Vagina (tissue), 2 donors: ENCODE measurements at places on chromosomes 2 and 18.

DNA sequence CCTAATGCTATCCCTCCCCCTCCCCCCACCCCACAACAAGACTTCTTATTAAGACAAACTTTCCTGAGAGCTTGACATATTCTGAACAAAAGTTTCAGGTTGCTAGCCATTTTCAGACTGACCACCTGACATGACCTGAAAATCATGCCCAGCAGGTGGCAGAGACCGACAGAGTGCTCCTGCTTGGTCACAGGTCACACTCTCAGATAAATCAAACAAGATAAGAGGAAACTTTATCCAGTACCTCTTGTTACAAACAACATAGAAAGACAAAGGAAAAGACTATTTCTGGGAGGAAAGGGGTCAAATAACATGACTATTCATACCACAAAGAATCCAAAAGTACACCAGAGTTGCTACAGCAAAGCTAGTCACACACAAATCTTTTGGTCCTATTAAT lies 107.4 kb downstream of the TMEM200C start:
- DNase-seq = no peak

- DNase-seq = no peak
These were observed 27.9 kb upstream of the PTMA start for GRCh38 chr2:231680285-231680991.

- DNase-seq = no peak
These were observed 45.9 kb upstream of the ATP5MC3 start for GRCh38 chr2:175227393-175227792.

DNA sequence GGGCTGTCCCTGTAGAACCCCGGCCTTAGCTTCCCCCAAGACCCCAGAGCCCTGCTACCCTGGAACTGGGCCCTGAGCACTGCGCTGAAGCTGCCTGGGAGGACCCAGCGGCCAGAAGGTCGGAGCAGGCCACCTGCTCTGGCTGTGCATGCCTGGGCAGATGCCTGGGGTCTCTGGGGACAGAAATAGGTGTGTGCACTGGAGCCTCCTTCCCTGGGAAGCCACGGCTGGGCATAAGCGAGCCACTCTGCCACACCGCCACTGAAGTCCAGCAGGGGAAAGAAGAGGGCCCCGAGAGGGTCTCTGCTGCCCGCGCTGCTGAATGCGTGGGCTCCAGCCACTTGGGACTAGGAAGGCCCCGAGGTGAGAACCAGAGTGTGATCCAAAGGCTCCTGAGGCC lies 6.7 kb downstream of the GBX2 start:
- no peak for DNase-seq

GRCh38 chr2:156401861-156402260 lies 34.3 kb upstream of the GPD2 start:
- no peak for DNase-seq

GRCh38 chr2:189516546-189516945 lies 64.0 kb downstream of the SLC40A1 start:
- DNase-seq = no peak

DNA sequence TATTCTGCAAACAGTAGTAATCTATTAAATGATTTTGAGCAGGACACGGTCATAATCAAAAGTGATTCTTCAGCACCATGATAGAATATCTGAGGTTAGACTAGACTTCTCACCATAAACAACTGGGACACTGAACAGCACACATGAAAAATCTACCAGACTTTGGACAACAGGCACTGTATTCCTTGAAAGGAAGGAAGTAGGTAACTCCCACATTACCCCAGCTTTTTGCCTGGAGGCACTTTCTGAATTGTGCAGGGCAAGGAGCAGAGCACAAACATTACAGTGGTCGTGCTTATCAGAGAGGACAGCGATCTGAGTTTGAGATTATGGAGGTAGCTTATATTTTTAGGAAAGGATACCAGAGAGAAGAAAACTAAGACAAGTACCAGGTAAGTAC lies 25.3 kb upstream of the IL1RL1 start:
- DNase-seq = no peak

GRCh38 chr2:105235388-105236059 lies 6.0 kb upstream of the GPR45 start:
- no peak for DNase-seq

DNA sequence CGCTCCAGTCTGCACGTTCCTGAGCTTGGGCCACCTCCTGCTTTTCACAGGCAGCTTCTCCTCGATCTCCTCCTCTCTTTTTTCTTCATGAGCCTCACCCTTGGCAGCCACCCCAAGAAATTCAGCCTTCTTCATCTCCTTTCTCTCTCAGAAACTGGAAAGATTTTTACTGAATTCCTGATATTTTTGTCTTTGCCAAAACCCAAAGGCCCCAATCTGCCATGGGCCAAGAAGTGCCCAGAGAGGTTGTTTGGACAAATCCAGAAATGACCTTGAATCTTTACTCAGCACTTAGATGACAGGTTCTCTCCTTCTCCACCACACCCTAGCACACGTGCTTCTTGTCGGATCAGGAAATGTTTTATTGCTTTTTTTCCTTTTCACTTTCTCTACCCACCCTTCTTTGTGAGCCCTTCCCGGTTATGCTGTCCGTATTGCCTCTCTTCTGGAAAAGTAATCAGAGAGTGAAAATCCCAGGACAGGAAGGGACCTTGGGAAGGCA lies 134.5 kb upstream of the TNP1 start:
- no peak for DNase-seq

DNA sequence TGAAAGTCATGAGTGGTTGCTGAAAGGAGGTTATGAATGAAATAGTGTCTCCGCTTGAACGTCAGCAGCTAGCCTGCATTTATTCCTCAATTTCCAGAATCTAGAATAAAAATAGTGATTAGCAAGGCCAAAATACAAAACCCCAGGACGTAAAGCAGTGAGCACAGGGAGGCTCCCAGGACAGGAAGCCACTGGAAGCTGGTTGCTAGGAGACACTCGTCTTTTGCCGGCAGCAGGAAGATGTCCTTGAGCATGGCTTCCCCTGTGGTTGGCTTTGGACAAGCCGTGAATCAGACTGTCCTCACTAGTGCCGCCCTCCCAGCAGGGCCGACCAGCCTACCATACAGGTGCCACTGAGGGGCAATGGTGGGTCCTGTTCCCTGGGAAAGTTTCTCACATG lies 374.4 kb downstream of the MTX2 start:
- no peak for DNase-seq

DNA sequence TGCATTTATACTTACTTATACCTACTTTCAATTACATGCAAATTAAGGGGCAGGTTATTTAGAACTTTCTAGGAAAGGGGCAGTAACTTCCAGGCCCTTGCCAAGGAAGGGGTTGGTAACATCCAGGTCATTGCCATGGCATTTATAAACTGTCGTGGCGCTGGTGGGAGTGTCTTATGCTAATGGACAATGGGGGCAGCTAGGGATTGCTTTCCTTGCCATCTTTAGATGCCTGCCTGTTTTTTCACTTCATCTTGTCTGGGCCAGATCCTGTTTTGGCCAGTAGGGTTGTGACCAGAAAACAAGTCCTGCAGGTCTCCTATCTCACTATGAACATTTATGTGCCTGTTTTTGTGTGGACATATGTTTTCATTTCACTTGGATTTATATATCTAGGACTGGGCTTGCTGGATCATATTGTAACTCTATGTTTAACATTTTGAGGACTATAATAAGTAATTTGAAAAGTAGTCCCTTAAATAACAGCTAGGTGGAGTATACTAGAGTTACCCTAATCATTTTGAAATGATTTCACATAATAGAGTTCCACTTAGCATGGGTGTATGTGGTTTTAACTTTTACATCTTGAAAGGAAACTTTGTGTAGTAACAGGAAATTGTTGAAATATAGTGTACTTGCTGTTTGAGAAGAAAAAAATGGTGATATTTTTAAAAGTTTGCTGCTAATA lies 56.1 kb downstream of the LCLAT1 start:
- no peak for DNase-seq

GRCh38 chr2:38692636-38693318 lies 26.9 kb downstream of the GALM start:
- no peak for DNase-seq

DNA sequence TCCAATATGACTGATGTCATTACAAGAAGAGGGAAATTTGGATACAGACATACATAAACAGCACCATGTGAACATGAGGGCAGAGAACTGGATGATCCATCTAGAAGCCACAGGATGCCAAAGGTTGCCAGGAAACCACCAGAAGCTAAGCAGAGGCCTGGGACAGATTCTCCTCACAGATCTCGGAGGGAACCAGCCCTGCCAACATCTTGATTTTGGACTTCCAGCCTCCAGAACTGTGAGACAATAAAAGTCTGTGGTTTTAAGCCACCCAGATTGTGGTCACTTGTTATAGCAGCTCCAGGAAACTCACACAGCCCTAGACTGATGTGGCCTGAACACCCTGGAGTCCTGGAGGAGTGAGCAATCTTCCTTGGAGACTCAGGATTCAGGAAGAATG lies 351.6 kb downstream of the EIPR1 start:
- DNase-seq = no peak

- DNase-seq = no peak
These were observed 248.6 kb downstream of the SP3 start for GRCh38 chr2:173716458-173717052.

DNA sequence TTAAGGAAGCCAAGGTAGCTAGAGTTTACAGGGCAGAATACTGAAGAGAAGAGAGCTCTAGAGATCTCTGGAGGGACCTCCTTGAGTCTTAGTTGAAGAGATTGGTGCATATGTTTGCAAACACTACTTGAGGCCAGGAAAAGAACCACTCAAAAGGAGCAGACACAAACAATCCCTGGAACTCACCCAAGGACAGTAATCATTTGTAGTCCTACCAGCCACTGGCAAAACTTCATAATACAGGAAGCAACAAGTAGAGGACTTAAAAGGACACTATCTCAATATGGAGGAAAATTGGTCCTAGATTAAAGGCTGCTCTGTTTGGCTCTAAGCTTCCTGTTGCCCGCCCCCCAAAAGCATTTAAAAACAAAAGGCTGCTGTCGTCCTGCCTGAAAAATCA lies 46.9 kb upstream of the UBXN4 start:
- DNase-seq = no peak

DNA sequence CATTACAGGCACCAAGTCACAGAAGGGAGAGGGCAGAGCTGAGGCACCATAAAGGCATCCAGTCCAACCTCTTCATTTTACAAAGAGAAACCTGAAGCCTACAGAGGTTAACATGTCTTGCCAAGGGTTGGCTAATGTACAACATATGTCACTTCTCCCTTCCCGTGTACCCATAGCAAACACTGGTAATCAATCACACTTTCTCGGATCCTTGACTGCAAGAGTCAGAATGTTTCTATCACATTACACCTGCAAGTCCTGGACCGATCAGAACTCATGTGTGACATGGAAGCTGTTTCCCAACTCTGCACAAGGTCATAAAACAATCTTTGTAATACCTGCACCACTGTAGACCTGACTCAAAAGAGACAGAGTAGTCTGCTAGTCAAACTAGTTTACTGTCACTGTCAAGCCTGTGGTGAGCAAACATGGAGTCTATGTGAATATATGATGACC lies 6.0 kb downstream of the ANKRD44 start:
- no peak for DNase-seq

DNA sequence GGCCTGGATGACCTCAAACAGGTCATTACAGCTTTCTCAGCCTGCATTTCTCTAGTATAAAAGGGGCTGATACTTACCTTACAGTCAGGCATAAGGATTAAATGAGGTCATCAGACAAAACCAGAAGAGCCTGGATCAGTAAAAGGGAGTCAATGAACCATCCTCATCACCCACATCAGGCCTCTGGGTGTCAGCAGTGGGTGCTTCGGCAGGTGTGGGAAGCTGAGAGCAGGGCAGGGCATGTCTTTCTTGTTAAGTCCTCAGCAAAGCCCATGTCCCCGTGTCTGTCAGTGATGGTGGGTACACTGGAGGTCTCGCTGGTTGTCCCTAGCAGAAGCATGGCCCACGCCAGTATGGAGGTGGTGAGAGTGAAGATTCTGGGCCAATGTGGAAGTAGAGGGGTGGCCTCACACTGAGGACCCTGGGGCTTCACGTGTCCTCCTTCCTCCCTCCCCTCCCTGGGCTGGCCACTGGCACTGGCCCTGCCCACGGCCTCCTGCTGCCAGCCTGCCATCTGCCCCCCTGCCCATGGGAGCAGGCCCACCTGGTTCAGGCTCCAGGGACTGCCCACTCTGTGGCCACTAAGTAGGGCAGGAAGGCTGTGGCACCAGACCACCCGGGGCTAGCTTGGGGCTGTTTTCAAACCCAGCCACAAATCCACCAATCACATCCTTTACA lies 4.4 kb downstream of the ADRA2B start:
- no peak for DNase-seq

DNA sequence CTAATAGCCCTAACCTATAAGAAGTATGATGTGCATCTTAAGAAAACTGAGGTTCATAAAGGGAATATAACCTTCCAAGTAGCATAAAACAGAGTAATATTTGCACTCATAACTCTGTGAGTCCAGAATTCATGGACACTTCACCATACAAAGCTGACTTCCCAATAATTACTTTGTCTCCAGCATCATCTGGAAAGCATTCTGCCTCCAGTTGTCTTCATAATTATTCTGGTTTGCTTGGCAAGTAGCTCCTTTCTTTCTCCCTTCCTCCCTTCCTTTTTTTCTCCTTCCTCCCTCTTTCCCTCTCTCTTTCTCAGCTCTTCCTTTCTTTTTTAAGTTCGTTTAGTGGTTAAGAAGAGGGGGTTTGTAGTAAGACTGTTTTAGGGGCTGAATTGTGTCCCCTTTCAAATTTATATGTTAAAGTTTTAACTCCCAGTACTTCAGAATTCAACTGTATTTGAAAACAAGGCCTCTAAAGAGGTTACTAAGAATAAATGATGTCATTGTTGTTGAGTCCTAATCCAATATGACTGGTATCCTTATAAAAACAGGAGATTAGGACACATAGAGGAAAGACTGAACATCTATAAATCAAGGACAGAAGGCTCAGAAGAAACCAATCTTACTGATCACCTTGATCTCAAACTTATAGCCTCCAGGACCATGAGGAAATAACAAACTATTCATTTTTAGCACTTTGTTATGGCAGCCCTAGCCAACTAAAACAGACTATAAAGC lies 28.9 kb downstream of the TFPI start:
- DNase-seq = no peak

GRCh38 chr18:12571630-12572029 lies 86.3 kb downstream of the SPIRE1 start:
- no peak for DNase-seq

- no peak for DNase-seq
These were observed 197.8 kb upstream of the MYT1L start for GRCh38 chr2:2528846-2529245.

GRCh38 chr2:19350678-19351401 lies 7.6 kb downstream of the OSR1 start:
- no peak for DNase-seq

DNA sequence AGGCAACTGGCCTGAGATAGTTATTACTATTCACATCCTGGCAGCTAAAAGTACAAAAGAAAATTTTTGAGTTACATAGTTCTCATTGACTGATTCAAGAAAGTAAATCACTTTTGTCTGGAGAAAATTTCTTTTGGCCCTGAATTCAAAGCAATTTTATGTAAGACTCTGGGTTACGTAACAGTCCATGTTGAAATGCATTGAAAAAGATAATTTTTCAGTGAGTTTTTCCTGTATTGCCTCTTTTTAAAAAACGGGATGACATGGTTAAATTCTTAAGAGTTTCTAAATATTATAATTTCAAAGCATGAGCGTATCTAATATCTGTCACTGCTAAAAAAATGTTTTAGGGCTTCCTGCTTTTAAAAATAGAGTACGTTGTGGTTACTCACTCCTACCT lies 72.7 kb downstream of the ANKRD12 start:
- DNase-seq = no peak

- DNase-seq = no peak
These were observed 5.9 kb upstream of the RALB start for GRCh38 chr2:120246546-120247300.
